ENCODE measurements at places on chromosomes 2 and 18. TPM values are rescaled to one million over a fixed set of nuclear protein-coding genes. Genes with fewer than 3 reads are reported as not detected.

- no peak overlapping the region for H3K4me3 ChIP-seq
- H3K27ac ChIP-seq, result no peak overlapping the region
- no peaks in the 10 kb centered on the region for H3K36me3 ChIP-seq
- no peak for DNase-seq
Measured at GRCh38 chr2:48356701-48357325, 173.1 kb upstream of the STON1 start.

GRCh38 chr18:46416706-46417638 is 240.0 kb downstream of the LOXHD1 start:
- H3K27ac ChIP-seq, result no peak overlapping the region
- no peaks in the 10 kb centered on the region for H3K4me1 ChIP-seq
- DNase-seq, result no peak
- H3K4me3 ChIP-seq, result no peak overlapping the region
- H3K36me3 ChIP-seq, result no peaks in the 10 kb centered on the region

DNA sequence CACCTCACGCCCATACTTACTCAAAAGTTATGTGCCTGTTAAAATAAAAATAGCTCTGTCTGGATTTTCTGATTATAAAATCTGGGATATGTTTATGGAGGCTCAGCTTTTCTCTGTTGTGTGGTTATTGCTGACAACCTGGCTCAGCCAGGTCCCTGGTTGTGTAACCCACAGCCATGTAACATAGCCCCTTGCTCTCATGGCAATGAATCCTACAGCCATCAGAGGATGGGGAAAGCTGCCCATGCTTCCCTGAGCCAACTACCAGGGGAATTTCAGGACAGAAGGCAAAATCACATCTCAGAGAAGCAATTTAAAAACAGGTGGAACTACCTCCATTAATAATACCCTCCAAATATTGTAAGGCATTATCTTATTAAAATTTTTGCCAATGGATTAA is 29.7 kb downstream of the ST8SIA5 start:
- no peak overlapping the region for H3K27ac ChIP-seq
- H3K4me3 ChIP-seq, result no peak overlapping the region
- H3K36me3 ChIP-seq, result no peaks in the 10 kb centered on the region

GRCh38 chr2:30257266-30258214 is 26.2 kb downstream of the LBH start:
- H3K4me3 ChIP-seq, result no peak overlapping the region
- no peak overlapping the region for H3K27ac ChIP-seq
- DNase-seq, result no peak

DNA sequence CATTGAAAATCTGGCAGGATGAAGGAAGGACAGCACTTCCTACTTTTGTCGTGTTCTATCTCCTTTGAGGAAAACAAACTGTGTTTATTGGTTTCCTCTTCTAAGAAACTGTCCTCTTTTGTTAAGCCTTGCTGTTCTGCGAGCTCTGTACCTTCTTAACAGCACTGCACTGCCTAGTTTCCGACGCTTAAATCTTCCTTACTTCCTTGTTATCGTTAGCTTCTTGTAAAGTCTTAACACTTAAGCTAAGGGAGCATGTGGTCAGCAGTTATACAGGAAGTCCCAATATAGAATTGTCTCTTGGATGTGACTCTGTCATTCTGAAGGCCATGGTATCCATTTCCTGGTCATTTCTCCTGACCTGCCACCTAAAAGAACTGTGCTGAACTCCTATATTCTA is 552.8 kb upstream of the NRP2 start:
- H3K4me3 ChIP-seq, result no peak overlapping the region
- H3K36me3 ChIP-seq, result no peaks in the 10 kb centered on the region
- H3K4me1 ChIP-seq, result no peaks in the 10 kb centered on the region
- H3K27me3 ChIP-seq, result no peaks in the 10 kb centered on the region
- no peak for DNase-seq
- no peak overlapping the region for H3K27ac ChIP-seq

- H3K27me3 ChIP-seq, result no peaks in the 10 kb centered on the region
- no peak overlapping the region for H3K27ac ChIP-seq
- no peak overlapping the region for H3K4me3 ChIP-seq
- no peaks in the 10 kb centered on the region for H3K36me3 ChIP-seq
- no peaks in the 10 kb centered on the region for H3K4me1 ChIP-seq
Measured at GRCh38 chr2:80786584-80786983, 482.0 kb upstream of the LRRTM1 start.

DNA sequence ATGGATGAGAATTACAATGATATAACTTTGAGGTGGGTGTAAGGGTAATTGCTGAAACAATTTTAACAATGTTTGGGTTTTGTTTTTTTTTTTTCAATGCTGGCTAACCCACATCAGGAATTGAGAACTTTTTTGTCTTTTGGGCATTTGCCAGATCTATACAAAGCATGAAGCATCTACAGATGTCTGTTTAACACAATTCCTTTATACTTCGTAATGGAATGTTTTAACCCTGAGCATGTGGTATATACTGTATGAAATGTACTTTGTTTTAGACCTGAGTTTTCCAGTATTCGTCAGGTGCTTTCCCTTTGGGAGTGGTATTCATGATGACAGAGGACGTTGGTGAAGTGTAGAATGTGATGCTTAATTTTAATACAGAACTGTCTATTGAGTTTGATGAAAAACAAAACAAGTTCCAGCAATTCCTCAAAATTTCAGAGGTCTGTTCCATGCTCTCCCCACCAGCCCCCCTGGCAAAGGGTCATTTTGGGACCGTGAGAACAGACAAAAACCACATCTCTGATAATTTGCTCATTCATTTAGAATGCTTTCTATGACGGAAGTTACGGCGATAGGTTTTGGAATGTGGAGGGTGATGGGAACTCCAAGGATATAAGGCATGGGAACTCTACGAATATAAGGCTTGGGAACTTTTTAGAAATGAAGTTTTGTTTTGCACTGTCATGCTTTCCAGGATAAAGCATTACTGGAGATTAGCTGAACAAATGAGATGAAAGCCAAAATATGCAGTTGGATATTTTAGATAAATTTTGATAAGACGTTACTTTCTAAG is 14.1 kb downstream of the LIMS1 start:
- no peak for DNase-seq
- no peak overlapping the region for H3K4me3 ChIP-seq
- H3K27me3 ChIP-seq, result no peaks in the 10 kb centered on the region
- peaks cover 27% of the 10 kb centered on the region for H3K4me1 ChIP-seq
- H3K27ac ChIP-seq, result no peak overlapping the region

- no peaks in the 10 kb centered on the region for H3K36me3 ChIP-seq
- H3K4me1 ChIP-seq, result no peaks in the 10 kb centered on the region
- no peak for DNase-seq
- no peak overlapping the region for H3K27ac ChIP-seq
- no peaks in the 10 kb centered on the region for H3K27me3 ChIP-seq
Measured at GRCh38 chr2:145343287-145343686, 823.4 kb upstream of the ZEB2 start.

GRCh38 chr2:240906141-240906910 is at the start of gene CROCC2:
Gene CROCC2, plus strand, starts transcription at chr2:240906336. Its CDS starts 178 bp downstream, at chr2:240906514.
- DNase-seq, result no peak
- H3K27me3 ChIP-seq, result peaks cover 5% of the 10 kb centered on the region
- H3K4me1 ChIP-seq, result no peaks in the 10 kb centered on the region
- no peak within 1 kb of the TSS for H3K4me3 ChIP-seq
- no peaks in the 10 kb centered on the region for H3K36me3 ChIP-seq

- no peak overlapping the region for H3K27ac ChIP-seq
- no peak overlapping the region for H3K4me3 ChIP-seq
- H3K27me3 ChIP-seq, result no peaks in the 10 kb centered on the region
- DNase-seq, result no peak
Measured at GRCh38 chr18:3463051-3463450, 13.1 kb downstream of the TGIF1 start.

DNA sequence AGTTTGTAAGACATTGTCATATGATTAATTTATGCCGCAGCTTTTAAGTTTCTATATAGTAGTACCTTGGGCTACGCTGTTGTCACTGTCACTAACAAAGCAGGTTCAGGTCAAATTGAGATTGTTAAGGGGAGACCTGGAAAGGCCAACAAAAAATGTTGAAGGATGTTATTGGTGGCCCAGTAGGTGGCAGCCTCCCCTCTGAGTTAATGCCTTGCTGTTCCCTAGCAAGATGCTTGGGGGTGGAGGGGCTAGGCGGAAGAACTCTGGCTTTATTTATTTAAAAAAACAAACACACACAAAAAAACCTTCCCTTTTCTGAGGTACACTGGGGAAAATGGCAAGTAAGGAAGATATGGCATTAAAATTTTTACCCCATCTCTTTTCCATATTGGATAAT is 128.3 kb upstream of the ATP5MC3 start:
- no peak for DNase-seq
- no peak overlapping the region for H3K4me3 ChIP-seq
- H3K4me1 ChIP-seq, result no peaks in the 10 kb centered on the region
- H3K27ac ChIP-seq, result no peak overlapping the region
- no peaks in the 10 kb centered on the region for H3K36me3 ChIP-seq

GRCh38 chr2:216478151-216478550 is 20.5 kb upstream of the RPL37A start:
- no peaks in the 10 kb centered on the region for H3K27me3 ChIP-seq
- no peak overlapping the region for H3K4me3 ChIP-seq
- H3K36me3 ChIP-seq, result peaks cover 28% of the 10 kb centered on the region
- no peak for DNase-seq

DNA sequence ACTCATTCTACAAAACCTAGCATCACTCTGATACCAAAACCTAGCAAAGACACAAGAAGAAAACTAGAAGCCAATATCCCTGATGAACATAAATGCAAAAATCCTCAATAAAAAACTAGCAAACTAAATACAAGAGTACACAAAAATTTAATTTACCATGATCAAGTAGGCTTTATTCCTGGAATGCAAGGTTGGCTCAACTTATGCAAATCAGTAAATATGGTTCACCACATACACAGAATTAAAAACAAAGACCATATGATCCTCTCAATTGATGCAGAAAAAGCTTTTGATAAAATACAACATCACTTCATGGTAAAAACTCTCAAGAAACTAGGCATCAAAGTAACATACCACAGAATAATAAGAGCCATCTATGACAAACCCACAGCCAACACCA is 188.3 kb downstream of the ETAA1 start:
- no peak overlapping the region for H3K27ac ChIP-seq
- no peak overlapping the region for H3K4me3 ChIP-seq

DNA sequence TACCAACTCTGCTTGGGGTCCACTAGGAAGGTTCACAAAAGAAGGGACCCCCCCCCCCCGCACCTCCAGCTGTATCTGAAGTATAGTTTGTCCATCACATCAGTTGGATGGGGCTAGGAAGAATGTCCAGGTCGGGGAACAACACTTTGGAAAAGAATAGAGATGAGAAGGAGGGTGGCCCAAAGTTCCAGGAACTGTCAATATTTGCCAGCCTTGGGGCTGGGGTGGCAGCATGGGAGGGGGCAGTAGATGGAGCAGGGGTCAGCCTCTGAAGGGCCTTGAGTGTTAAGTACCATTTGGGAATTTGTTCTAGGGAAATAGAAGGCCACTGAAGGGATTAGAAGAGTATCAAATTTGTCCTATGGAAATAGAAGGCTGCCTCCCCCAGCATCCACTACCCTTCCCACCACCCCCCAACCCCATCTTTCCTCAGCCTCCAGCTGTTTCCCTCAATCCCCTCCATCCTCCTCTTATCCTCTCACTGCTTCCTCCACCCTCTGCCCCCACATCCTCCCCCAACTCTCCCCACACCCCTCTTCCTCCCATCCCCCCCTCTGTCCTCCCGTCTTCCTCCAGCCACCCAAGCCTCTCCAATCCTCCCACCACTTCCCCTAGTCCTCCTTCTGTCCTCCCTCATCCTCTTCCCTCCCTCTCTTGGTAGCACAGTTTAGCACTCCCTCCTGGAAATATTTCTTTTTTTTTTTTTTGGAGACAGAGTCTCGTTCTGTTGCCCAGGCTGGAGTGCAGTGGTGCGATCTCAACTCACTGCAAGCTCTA is 2.0 kb upstream of the KIDINS220 start:
- DNase-seq, result no peak
- H3K27me3 ChIP-seq, result no peaks in the 10 kb centered on the region
- no peaks in the 10 kb centered on the region for H3K36me3 ChIP-seq
- peaks cover 26% of the 10 kb centered on the region for H3K4me1 ChIP-seq

DNA sequence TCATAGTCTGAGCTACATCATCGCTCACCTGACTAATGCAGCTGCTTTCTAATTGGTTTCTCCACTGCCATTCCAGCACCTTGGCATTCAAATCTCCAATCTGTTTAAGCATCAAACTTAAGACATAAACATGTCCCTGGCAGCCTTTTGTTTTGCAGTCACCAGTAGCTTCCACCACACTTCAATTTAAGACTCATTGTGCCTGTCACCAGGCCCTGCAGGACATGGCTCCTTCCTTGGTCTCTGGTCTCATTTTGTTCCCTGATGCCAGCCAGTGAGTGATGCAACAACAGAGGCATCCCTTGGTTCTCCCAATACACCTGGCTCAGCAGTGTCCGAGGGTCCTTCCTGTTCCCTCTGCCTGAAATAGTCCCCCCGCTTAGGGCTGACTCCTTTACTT is 292.4 kb upstream of the PXDN start:
- H3K27ac ChIP-seq, result no peak overlapping the region
- no peaks in the 10 kb centered on the region for H3K27me3 ChIP-seq
- no peaks in the 10 kb centered on the region for H3K36me3 ChIP-seq
- H3K4me1 ChIP-seq, result no peaks in the 10 kb centered on the region
- no peak overlapping the region for H3K4me3 ChIP-seq

DNA sequence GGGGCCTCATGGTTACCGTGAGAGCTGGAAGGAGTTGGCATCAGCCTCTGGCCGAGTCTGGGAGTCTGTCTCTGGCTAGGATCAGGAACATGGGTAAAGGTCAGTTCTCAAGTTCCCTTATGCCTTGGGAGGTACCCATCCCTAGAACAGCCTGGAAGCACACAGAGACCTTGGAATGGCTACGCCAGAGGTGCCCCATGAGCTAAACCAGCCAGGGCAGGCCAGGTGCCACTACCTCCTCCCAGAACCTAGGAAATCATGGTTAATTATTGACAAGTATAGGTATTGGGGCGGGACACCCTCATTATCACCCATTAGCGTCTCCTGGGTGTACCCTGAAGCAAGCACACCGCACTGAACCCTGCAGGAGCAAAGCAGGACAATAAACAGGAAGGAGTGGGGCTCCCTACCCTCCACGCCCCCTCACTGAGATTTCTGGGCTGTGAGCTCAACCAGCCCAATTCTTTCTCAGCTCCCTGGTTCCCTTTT is 3.0 kb upstream of the ASPRV1 start:
- H3K27me3 ChIP-seq, result no peaks in the 10 kb centered on the region
- no peak for DNase-seq
- no peaks in the 10 kb centered on the region for H3K36me3 ChIP-seq

GRCh38 chr2:151907286-151908203 is 79.3 kb upstream of the ARL5A start:
- no peak overlapping the region for H3K4me3 ChIP-seq
- H3K4me1 ChIP-seq, result no peaks in the 10 kb centered on the region
- no peaks in the 10 kb centered on the region for H3K27me3 ChIP-seq
- no peak for DNase-seq
- no peaks in the 10 kb centered on the region for H3K36me3 ChIP-seq

GRCh38 chr2:60213865-60214625 is 339.4 kb downstream of the BCL11A start:
- DNase-seq, result no peak
- H3K4me3 ChIP-seq, result no peak overlapping the region
- H3K27me3 ChIP-seq, result no peaks in the 10 kb centered on the region

Gene SKA1
- total RNA-seq, result not detected

Gene KCNG3
- total RNA-seq, result 0.82 TPM

Gene ARHGAP15
- 5.7 TPM for total RNA-seq

Gene PSTPIP2
- 15.0 TPM for total RNA-seq

Gene AQP12B
- total RNA-seq, result not detected

Gene CHRND
- total RNA-seq, result not detected
